HTR-8/SVneo (cell line): ENCODE measurements at places on chromosomes 2 and 18.

DNA sequence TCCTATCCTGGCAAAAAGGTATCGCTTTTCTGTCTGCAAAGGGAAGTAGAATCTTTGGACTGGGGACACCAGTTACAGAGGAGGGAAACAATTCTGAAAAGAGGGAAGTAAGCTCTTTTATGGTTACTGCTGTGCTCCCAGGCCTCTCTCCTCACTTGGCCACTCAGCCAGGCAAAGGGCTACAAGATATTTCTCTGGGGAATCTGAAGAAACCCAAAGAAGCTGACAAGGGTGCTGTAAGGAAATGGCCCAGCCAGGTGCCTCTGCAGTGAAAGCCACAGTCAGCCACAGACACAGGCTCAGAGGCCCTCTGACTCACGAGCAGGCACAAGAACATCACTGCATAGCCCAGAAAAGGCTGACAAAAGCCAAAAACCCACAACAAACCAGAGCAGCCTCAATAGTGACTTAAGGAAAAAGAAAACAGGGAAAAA, 5.8 kb downstream of the HDLBP start:
- DNase-seq: no peak

- no peak for DNase-seq
Observed at GRCh38 chr2:67208887-67209500, 188.1 kb upstream of the ETAA1 start.

- no peak for DNase-seq
Observed at GRCh38 chr2:84055816-84056215, 403.3 kb downstream of the SUCLG1 start.

- peak; percentile 34 for DNase-seq
Observed at GRCh38 chr2:213995400-213996105, 415.3 kb upstream of the VWC2L start.

DNA sequence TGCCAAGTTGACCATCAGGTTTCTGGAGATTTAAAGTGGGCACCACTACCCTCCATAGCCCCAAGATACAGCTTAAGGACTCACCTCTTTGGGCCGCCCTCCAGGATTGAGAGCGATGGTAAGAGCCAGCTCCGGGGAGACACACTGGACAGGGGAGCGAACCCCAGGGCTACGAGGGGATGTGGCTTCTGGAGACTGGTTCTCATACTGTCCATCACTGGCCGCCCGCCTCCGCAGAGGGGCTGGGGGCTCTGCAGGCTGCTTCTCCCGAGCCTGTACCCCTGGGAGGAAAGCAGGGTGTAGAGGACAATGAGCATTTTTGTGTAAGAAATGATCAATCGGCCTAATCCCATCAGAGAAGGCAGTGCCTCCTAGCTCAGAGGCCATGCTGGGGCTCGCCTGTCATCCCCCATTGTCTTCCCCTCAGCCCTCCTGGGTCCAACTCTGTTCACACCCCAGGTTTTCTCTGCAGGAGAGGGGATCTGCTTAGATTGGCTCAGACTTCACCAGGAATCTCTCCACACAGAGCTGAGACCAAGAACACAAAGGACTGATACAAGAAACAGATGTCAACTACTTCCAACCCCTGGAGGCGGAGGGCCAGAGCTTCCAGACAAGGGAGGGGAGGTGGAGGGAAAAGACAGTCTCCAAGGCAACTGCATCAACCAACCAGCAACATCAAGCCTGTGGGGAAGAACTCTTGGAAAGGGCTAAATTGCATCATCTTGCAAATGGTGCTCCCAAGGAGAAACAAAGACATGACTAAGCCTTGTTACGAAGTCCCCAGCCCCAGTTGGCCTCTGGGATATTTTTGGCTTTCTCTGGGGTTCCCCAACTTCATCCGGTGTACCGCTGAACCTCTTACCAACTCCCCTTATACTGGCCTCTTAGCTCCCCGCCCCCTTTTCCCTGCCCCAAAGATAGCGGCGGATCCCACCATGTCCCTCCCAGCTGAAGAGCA, 166.6 kb downstream of the TNS1 start:
- DNase-seq: no peak

- no peak for DNase-seq
Observed at GRCh38 chr2:83782122-83782521, 677.0 kb downstream of the SUCLG1 start.

DNA sequence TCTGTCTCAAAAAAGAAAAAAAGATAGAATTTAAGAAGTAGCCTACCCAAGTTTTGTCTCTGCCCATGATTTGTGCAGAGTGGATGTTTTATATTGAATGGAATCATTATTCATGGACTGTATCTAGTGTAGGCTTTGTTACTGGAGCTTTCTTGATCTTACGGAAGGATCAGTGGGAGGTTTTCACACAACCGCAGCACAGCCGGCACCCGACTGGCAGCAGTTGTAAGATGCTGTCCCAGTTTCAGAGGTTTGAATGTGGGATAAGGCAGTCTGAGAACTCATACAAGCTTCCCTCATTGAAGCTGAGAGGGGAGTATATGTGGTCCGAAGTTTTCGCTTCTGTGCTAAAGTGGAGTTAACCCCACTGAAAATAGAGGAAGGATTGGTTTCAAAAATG, 19.7 kb upstream of the SAG start:
- DNase-seq: no peak

DNA sequence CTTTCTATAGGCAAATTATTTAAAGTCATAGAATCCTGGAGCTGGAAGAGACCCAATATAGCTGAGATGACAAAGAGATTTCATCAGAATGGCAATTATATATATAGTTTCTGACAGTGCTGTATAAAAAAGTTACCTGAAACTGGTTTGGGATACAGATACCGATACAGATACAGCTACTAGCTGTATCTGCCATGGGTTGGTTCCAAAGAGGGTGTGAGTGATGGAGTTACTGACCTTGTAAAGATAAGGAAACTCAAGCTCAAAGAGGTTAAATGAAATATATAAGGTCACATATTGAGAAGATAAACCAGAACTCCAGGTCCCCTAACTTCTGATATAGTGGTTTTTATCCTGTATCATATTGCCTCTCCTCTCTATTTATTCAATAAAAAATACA, 10.9 kb downstream of the PELI1 start:
- no peak for DNase-seq

- DNase-seq: peak; percentile 29
Observed at GRCh38 chr2:150376553-150377335, 110.7 kb downstream of the RND3 start.

DNA sequence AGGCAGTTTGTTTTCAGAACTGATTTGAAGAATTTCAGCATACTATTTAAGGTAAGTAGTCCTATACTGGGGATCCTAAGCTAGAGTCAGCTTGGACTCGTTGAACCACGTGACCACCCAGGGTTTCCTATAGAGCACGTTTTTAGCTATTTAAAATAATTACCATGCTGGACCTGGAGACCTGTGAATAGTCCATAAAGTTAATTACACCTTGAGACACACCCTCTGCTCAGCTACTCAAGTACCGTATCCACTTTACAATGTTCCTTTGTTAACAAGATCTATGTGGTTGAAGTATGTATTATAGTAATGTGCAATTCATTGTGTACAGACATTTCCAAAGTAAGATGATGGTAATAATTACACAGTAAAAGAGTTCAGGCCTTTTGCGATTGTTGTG, 67.6 kb downstream of the CRIM1 start:
- no peak for DNase-seq

GRCh38 chr2:151367571-151367970, 10.2 kb downstream of the TNFAIP6 start:
- DNase-seq: no peak

GRCh38 chr2:17133052-17133671, 385.1 kb downstream of the RAD51AP2 start:
- DNase-seq: no peak

- peak; percentile 84 for DNase-seq
Observed at GRCh38 chr18:48834413-48835031, 116.2 kb downstream of the SMAD7 start.

GRCh38 chr2:123912171-123912570, 112.9 kb upstream of the CNTNAP5 start:
- no peak for DNase-seq

GRCh38 chr2:128469875-128470274, 151.2 kb upstream of the HS6ST1 start:
- no peak for DNase-seq

- DNase-seq: peak; percentile 44
Observed at GRCh38 chr2:58762176-58762781, 521.2 kb upstream of the FANCL start.

DNA sequence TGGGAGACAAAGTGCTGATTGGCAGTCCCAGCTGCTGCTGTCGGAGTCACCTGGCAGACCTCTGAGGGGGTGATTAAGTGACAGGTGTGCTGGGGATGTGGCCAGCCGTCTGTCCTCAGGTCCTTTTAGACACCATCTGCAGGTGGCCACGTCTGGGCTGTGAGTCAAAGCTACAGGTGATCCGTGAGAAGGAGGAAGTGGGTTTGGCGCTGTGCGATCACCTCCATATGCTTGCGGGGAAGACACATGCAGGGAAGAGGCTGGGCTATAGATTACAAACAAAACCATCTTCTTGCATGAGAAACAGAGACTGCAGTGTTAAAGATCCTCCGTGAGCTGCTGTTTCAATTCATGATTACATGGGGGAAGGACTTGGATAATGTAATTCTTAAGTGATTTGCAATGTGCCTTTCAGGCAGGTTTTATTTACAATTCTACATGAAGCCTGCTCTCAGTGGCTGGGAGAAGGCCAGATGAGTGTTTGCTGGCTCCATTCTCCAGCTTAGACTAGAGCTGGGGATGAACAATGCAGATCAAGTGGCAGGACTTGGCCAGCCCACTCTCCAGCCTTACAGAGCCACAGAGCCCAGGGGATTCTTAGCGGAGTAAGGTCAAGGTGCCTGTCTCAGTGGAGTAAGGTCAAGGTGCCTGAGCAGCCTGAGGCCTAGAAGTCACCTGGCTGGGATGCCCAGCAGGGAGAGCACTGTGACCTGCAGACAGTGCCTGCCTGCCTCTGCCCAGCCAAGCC, 87.8 kb downstream of the LYPD1 start:
- DNase-seq: no peak

GRCh38 chr2:29259221-29259620, 144.0 kb downstream of the CLIP4 start:
- no peak for DNase-seq

- peak; percentile 19 for DNase-seq
Observed at GRCh38 chr2:56077359-56077915, 106.4 kb upstream of the CCDC85A start.

- no peak for DNase-seq
Observed at GRCh38 chr2:10350761-10351160, 48.1 kb downstream of the HPCAL1 start.

- DNase-seq: no peak
Observed at GRCh38 chr2:44560352-44560751, 198.6 kb downstream of the CAMKMT start.

GRCh38 chr2:25098056-25098455, 56.2 kb downstream of the EFR3B start:
- no peak for DNase-seq

- DNase-seq: no peak
Observed at GRCh38 chr2:176130957-176131847, 1.7 kb downstream of the HOXD8 start.

DNA sequence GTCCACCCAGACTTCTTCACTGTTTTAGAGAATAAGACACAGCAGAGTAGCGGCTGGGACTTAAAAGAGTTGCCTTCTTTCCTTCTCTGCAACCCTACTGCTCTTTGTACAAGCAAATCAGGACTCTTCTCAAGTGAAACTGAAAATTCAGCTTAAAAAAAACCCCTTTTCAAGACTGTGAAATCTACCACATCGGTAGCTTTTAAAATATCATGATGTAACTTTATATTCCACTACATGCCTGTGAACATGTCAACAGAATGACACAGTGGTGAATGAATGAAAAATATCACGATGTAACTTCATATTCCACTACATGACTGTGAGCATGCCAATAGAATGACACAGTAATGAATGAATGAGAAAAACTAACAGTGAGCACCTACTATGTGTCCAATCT, 53.4 kb downstream of the TCF4 start:
- no peak for DNase-seq

DNA sequence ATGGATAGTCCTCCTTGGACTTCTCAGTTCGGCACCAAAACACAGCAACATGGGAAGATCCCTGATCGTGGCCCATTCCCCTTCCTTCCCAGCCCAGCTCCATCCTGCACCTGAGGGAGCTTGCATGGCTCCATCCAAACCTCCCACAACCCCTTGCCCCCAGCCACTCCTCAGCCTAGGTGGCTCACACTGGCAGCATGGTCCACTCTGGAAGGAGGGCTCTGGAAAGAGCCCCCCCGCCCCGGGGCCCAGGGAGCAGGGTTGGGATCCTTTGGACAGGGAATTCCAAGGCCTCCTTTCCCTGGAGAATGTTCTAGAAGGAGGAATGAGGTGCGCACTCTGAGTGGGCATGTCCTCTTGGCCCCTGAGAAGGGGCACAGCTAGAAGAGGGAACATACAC, 62.8 kb upstream of the ID2 start:
- no peak for DNase-seq

- DNase-seq: peak; percentile 56
Observed at GRCh38 chr2:230956827-230957755, 32.0 kb upstream of the GPR55 start.

- no peak for DNase-seq
Observed at GRCh38 chr18:3456686-3457069, 6.7 kb downstream of the TGIF1 start.

GRCh38 chr2:65579506-65580235, 147.3 kb upstream of the SPRED2 start:
- no peak for DNase-seq

- no peak for DNase-seq
Observed at GRCh38 chr18:79874553-79875530, 76.6 kb downstream of the SLC66A2 start.

GRCh38 chr2:212424082-212424481, 114.5 kb downstream of the ERBB4 start:
- no peak for DNase-seq

DNA sequence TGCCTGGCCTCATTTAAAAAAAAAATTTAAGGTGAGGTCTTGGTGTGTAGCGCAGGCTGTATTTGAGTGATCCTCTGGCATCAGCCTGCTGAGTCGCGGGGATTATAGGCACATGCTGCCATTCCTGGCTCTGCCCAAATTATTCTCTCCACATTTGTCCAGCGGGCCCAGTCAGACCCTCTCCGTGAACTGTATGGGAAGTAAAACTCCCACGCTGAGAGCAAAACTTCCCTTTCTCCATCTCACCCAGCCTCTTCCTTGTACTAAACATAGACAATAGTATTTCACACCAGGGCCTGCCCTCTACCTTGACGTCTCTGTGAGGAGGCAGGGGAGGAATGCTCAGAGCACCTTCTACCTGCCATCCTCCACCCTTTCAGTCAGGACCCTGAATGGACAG, 37.0 kb downstream of the EIF4E2 start:
- no peak for DNase-seq

DNA sequence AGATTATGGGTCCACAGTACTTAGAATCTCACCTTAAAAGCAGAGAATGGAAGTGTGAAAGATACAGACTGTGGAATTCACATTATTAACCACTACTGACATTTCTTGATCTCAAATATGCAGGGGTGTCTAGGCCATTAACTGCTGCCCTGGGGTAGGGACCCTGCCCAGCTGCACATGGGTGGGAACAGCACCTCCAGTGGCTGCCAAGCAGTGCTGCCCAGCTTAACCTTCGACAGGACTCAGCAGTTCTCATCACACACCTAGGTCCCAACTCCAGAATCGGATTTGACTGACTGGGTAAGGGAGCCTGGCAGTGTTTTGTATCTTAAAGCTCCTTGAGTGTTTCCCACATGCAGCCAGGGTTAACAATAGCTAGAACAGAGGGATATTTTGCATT, 14.9 kb downstream of the ERFE start:
- DNase-seq: no peak
